ENCODE measurements at places on chromosomes 12 and 14.

GRCh38 chr12:108123402-108123801, 5.7 kb upstream of the WSCD2 start:
- DNase-seq: no peak

DNA sequence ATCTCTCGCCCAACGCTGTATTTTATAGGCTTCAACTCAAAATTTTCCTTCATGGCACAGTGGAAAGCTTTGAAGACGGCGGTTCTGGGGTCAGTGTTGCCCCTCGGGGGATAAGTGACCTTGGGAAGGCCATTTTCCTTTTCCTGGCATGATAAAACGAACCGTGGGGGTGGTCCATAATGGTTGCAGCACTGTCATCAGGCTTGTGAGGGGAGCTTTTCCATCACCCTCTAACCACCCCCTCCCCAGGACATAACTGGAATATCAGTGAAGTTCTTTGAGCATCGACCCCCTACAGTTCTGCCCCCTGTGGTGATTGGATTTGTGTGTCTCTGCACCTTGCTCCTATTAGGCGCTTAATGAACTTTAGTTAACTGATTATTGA, 16.0 kb downstream of the FOS start:
- DNase-seq: no peak

DNA sequence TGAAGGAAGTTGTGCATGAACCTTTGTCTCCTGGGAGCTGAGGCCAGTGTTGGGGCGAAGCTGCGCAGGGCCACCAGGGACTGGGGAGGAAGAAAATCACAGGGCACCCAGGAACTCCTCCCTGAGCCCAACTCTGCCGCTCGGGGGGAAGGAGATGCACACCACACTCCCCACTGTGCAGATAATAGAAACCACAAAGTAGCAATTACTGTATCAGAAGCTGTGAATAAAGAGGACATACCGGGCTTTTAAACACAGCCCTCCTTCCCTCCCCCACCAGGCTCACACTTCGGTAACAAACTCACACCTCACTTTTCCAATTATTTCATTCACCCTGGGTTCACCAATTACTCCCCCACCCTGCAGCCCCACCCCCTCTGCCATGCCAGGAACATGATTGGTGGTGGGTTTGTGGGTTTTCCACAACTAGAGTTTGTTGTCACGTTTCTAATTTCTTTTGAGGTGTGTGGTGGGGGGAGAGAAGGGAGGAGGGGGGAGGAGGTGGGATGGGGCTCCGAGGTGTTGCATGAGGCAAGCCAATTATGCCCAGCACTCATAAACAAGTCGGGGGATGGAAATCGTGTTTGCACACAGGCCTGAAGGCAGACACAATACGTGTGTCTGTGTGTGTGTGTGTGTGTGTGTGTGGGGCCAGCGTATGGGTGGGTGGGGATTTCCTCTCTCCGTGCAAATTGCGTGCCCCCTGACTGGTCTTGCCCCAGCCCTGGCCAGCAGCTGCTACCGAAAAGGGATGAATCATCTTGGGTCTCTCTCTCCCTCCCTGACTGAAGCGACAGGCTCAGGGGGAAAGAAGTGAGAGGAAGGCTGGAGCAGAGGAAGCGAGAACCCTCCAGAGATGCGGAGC, 103.3 kb downstream of the RBM19 start:
- DNase-seq: no peak

DNA sequence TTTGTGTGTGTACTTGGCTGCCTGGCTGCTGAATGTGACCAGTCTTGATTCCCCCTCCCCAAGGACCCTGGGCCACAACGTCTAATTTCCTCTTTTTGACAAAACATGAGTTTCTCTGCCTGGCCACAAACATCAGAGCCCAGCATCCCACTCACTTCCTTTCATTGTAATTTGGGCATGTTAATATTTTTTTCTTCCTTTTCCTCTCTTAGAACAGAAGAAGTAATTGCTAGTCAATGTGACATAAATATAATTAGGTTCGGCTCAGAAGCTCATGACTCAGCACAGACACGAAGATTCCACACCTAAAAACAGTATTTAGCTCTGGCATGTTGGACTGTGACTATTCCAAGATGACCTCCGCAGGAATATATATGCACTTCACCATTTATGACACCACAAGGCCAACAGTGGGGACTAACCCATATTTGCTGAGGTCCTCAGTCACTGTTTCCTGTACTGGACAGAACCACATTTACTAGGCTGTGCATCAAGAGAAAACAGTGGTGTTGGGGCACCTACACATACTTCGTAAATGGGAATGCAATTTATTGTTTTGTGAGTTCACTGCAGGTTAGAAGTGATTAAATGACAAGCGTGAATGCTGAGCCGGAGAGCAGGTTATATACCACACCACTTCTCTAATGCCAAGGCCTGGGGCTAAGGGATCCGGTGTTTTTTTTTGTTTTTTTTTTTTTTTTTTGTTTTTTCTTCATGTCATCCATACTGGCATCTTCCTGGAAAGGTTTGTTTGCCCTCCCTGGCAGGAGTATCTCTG, 4.2 kb downstream of the GSG1 start:
- DNase-seq: no peak

- no peak for DNase-seq
Measured at GRCh38 chr12:93230326-93230720, 147.4 kb upstream of the NUDT4 start.

Data from activated CD4-positive, alpha-beta T cell treated with anti-CD3 and anti-CD28 coated beads, Interleukin-2, amount 50 U/mL, for 1 hour (primary cell).